ENCODE measurements at places on chromosomes 5 and 9.

- DNase-seq, result no peak
Observed at GRCh38 chr5:80125962-80126480, 90.9 kb downstream of the THBS4 start.

- no peak for DNase-seq
Observed at GRCh38 chr9:68493958-68494577, 46.6 kb downstream of the TMEM252 start.

DNA sequence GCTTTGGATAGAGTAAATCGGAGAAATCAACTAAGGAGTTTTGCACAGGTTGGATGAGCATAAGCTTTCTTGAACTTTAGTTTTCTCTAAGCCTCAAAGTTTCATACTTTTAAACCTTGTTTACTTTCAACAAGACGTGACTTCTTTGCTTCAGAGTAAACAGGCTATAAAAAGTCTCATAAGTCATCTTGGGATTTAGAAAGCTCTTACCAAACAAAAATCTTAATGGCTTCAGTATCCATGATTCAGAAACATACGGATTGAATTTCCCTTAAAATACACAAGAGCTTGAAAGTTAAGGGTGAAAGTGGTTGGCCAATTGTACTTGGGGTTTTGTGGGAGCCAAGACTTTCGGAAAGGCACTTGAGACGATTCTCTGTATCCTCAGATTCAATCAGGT, 270.9 kb upstream of the ANKH start:
- DNase-seq, result no peak

DNA sequence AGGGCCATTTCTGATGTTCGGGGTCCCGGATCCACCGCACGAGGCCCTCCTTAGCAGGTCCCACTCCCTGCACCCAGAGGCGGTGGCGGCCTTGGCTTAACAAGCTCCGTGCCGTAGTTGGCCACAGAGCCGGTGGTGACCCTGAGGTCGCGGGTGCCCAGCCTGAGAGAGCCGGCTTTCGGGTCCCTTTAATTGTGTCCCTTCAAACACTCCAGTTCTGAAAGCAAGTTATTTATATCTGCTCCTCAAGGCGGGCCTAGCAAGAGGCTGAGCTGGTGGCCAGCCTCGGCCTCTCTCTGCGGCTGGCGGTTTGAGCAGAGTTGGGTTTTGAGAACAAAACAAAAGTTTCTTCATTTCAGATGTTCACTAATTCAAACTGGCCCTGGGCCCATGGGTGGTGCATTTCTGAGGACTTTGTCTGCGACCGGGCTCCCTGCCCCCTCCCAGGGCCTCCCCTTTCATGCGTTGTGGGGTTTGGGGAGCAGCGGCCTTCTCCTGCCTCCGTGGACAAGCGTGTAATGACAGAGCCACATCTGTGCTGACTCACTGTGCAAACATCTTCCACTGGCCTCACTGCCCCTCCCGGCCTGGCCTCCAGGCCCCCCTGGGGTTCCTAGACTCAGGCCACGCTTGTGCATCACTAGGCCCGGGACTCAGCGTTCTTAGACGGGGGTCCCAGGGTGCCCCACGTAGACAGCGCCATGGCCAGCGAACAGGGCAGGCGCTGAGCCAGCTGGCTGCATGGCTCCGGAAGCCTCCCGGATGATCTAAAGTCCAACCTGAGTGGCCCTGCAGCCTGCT, 49.4 kb upstream of the COL5A1 start:
- DNase-seq, result no peak

DNA sequence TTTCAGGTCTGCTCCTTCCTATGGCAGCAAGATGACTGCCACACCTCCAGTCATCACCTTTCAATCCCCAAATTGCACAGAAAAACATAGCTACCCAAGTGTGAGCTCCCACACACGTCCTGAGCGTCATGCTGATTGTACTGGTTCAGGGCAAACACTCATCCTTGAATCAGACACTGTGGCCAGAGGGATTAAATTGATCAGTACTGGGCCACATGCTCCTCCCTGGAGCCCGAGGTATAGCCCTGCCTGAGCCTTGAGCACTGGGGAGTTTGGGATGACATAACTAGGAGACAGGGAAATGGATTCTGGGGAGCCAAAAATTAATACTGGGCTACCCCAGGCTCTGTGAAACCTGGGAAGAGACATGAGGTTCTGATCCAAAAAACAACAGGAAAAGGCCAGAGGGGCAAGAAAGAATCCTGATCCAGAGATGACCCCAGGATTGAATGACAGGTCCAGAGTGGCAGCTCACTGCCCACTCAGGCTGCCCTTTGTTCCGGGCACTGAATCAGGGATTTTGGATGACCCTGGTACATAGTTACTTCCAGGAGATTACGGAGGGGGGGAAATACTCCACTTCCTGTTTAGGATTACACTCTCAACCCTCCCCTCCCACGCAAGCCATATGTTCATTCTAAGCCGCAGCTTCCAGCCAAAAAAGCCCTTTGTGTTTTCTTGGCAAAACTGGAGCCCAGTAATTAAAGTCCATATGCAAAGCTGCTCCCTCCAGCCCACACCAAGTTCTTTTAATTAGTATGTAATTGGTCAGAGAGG, 141.6 kb upstream of the SPRY4 start:
- DNase-seq, result peak; percentile 89

DNA sequence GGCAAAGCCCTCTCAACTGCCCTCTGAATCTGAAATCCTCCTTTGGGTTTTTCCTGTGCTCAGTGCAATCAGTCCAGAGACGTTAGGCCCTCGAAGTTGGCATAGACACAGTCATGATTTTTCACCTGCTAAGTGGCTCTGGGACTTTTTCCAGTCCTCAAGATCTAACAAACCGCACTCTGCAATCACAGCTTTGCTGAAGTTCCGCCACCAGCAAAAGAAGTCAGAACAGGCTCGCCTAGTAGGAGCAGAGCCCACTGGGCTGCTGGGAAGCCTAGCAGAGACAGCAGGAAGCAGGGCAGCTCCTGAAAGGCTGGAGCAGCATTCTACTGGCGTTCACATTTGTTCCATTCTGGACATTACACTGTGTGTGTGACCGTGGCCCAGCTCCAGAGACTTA, 222.8 kb upstream of the KIF2A start:
- no peak for DNase-seq

- no peak for DNase-seq
Observed at GRCh38 chr5:7714119-7714518, 136.8 kb downstream of the CFAP90 start.

- no peak for DNase-seq
Observed at GRCh38 chr5:117794847-117795246, 1193.5 kb downstream of the DTWD2 start.

GRCh38 chr9:110712955-110713354, 44.4 kb downstream of the MUSK start:
- no peak for DNase-seq

DNA sequence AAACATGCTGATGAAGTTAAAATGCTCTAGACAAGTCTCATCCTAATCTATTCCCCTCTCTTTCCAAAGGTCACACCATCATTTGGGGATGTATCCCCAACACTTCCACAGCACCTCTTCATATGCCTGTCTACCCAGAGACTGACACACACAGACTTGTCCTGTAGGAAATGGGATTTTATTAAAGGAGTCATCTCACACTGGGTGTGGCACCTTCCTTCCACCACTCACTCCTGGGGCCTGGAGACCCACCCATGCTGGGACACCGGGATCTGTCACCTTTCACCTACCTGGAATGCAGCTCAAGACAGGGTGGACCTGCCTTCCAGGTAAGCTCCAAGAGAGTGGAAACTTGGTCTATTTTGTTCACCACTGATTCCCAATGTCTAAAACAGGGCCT, 99.4 kb upstream of the HAND1 start:
- DNase-seq, result no peak

DNA sequence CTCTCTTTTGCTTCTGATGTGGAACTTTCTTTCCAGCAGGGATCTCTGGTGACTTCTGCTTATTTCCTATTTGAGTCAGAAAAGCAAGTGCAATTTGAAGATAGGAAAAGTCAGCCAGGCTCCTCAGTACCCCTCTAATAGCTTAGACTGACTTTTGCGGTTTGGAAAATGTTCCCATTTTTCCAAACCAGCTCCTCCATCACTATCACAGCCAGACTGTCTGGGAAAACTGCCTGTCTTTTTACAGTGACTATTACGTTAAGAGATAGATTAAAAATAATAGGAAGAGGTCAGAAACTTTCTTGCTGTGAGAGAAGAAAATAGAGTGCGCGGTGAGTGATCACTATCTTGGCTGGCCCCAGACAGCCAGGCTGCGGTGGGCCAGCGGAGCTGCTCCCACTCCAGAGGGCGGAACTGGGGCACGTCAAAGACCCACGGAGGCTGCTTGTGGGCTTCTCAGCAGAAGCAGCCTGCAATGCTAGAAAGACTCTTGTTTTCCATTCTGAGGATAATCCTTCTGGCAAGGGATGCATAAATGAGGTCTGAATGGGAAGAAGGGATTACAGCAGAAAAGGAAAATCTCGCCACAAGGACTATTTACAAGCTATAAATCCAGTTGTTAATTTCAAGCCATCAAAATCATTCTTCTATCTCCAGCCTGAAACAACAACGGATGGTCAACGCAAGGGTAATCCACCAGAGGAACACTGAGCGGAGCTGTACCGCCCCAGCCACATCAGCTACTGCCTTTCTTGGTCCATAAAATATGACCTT, 151.0 kb upstream of the MSX2 start:
- no peak for DNase-seq

GRCh38 chr5:120602033-120602432, 137.9 kb downstream of the PRR16 start:
- no peak for DNase-seq

- DNase-seq, result no peak
Observed at GRCh38 chr9:133369933-133370332, 5.9 kb downstream of the SURF4 start.

DNA sequence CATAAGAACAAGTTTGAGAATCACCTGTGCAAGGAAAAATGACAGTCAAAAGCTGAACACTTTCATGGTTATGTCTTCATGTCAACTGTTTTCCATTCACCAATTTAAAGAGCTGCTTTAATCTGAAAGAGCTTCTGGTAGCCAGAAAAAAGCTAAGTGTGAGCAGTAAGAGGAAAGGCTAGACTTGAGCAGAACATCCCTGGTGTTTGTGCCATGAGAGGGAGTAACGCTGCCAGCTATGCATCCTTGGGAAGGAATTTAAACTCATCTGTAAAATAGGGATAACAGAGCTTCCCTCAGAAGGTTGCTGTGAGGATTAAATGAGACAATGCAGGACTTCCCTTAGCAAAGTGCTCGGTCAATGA, 193.7 kb downstream of the MAPKAP1 start:
- DNase-seq, result no peak

GRCh38 chr9:99820685-99821395, 845 bp upstream of the NR4A3 start:
- DNase-seq, result peak; percentile 86

DNA sequence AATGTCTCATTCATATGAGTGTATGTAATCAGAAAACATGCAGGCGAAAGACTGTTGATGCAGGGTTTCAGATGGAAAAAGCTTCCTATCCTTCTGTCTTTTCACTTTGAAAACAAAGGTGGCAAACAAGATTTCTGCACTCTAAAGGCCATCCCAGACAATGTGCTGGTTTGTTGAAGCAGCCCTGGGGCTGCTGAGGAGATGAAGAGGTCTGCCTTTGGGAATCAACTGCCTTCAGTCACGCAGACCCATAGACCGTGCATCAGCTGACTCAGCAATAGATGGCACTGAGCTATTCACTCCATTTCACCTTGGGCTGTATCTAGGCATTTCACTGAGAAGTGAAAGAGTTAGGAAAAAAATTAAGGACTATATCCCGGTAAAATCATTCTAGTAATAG, 60.5 kb upstream of the C5orf46 start:
- DNase-seq, result no peak

- no peak for DNase-seq
Observed at GRCh38 chr9:69303331-69303730, 21.7 kb upstream of the ENTREP1 start.

DNA sequence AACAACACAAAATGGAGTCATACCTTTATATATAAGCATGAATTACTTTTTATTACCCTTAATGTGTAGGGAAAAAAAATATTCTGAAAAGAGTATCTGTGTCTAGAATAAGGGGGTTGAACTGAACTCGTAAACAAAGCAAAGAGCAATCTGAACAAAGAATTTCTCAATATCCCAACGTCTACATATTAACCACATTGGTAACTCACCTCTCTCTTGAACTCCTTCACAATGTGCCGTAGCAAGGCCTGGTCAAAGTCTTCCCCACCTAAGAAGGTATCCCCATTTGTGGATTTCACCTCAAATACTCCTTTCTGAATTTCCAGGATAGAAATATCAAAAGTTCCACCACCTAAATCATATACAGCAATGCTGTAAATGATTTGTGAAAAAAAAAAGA, 8.4 kb downstream of the HSPA9 start:
- no peak for DNase-seq

- DNase-seq, result peak; percentile 38
Observed at GRCh38 chr9:113536483-113537228, 73.1 kb downstream of the RGS3 start.

- no peak for DNase-seq
Observed at GRCh38 chr5:57659886-57660285, 177.3 kb upstream of the ACTBL2 start.

DNA sequence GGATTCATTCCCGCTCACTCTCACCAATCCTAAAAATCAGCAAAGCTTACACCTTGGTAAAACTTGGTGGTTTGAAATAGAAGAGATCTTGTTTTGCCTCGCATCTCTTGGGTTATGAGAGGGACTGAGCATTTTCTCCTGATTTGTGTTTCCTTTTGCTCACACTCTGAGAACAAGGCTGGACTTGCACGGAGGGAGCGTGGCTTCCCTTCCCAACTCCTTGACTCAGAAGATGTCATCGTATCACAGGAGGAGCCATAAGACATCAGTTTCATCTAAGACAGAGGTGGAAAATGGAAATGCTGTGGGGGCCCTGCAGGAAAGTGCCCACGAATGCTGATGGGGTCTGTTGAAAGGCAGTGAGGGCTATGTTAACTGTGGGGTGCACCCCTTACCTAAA, 37.4 kb downstream of the CTSL start:
- DNase-seq, result no peak

- peak; percentile 6 for DNase-seq
Observed at GRCh38 chr5:168372356-168372946, 81.0 kb downstream of the WWC1 start.

- no peak for DNase-seq
Observed at GRCh38 chr9:101848485-101848919, 110.1 kb upstream of the GRIN3A start.

- DNase-seq, result peak; percentile 83
Observed at GRCh38 chr5:11046160-11046559, 285.1 kb upstream of the DAP start.

DNA sequence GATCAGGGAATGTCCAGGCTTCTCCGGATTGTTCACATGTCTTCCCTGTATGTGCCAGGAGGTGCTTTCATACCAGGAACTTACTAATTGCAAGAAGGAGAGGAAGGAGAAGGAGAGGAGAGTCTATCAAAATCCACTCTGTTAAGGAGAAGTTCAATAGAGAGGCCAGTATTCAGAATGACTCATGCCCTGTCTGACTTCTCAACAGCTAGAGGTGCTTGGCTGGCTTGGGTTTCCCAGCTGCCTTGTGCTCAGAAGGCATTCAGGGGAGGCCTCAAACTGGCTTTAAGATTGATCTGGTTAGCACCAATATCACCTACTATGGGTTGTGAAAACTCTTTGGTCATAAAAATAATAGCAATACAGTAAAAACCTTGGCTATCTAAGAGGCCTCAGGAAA, 167.9 kb upstream of the GLRA1 start:
- no peak for DNase-seq

- DNase-seq, result no peak
Observed at GRCh38 chr9:79334711-79335110, 237.1 kb upstream of the TLE4 start.

GRCh38 chr5:166708291-166708690, 1583.2 kb upstream of the WWC1 start:
- DNase-seq, result no peak

GRCh38 chr5:20369518-20369885, 381.5 kb upstream of the CDH18 start:
- DNase-seq, result no peak

Measured in NCI-H524 (cell line).